ENCODE measurements at places on chromosomes 6 and 20. TPM values are rescaled to one million over a fixed set of nuclear protein-coding genes. Genes with fewer than 3 reads are reported as not detected.

The PI16 gene
- total RNA-seq, result 0.30 TPM

The ACTL10 gene
- total RNA-seq, result 5.1 TPM

- DNase-seq, result peak; percentile 65
These were observed 1.5 kb downstream of the ARID1B start for GRCh38 chr6:156778454-156779205.

DNA sequence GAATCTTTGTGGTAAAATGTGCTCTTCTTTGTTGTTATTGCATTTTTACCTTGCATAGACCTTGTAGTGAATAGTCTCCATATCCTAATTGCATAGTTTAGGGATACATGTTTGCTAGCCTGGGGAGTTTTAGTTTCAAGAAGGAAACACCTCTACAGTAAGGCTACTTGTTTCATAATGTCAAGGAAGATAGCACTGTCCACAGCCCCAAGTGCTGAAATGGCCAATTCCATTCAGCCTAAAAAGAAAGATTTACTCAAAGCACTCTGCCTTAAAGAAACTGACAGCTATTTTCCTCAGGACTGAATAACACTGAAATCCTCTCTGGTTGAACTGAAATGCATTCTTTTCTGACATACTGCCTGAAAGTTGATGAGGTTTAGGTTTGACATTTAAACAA lies 2.6 kb downstream of the HCRTR2 start:
- no peak for DNase-seq

DNA sequence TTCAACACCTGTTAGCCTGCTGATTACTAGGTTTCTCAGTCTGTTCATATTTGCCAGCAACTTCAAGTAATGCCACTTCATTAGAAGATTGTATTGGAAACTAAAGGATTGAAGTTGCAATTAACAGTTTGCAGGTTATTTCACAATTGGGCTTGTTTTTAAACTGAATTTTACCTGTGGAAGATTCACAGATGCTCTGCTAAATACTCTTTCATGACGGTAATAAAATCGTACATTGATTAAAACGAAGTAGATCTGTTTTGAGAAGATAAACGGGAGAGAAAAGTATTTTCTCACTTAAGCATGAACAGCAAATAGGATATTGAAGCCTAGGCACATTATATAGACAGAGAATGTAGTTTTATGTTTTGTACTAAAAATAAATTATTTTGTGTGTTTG lies 1.6 kb downstream of the RNF182 start:
- DNase-seq, result no peak

DNA sequence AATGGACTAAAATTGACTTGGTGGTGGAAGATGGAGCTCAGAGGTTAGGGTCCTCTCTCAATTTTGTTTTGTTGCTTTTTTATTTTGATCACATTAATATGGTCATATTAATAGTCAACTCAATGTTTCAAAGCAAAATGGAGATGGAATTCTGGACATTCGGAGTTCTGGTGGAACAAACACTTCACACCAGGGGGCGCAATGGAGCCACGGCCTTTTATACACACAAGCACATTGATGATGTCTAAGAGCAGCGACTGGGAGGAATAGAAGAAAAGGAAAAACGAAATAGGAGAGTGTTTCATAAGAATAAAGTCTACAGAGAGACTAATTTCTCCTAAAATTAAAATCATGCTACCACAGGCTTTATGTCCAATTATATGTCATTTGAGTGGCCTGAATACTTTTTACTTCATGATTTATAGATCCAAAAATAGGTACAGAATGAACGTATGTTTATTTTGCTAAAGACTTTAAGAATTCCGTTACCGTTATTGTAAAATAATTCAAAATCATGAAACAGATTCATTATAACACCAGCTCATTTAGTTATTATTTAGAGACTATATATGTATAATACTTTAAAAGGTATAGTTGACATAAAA lies 197.6 kb upstream of the SASH1 start:
- peak; percentile 64 for DNase-seq
